HCT116 (cell line): ENCODE measurements at places on chromosomes 12 and 14.

GRCh38 chr14:92974541-92975345, 51.8 kb downstream of the CHGA start:
- no peak for DNase-seq

- no peak for DNase-seq
Observed at GRCh38 chr14:89284333-89285058, 132.5 kb downstream of the FOXN3 start.

DNA sequence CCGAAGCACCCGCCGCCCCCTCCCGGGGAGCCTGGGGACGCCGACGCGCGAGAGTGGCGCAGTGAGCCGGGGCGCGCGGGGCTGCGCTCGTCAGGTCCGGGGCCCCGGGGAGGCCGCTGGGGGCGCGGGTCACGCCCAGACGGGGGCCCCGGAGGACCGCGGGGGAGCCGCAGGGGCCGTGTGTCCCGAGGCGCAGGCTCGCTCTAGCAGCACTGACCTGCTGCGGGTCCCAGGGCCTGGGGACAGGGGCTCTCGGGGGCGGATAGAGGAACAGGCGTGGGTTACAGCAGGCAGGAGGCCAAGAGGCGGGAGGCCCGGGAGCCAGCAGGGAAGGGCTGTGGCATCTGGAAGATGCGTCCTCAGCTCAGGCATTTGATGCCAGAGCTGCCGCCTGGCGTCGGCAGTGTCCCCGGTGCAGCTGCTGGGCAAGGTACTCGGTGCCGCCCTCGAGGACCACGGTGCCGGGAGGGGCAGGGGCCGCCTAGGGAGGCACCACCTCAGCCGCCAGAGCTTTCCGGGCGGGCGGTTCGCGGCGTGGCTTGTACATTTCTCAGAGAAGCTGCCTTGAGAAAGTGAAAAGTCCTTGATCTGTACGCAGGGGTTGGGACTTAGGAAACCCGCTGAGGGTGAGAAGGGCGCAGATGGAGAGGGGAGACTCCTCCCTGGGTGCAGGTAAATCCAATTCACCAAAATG, 1.2 kb downstream of the WNT5B start:
- DNase-seq = no peak

- DNase-seq = no peak
Observed at GRCh38 chr12:75746621-75747020, 235.2 kb upstream of the KRR1 start.

DNA sequence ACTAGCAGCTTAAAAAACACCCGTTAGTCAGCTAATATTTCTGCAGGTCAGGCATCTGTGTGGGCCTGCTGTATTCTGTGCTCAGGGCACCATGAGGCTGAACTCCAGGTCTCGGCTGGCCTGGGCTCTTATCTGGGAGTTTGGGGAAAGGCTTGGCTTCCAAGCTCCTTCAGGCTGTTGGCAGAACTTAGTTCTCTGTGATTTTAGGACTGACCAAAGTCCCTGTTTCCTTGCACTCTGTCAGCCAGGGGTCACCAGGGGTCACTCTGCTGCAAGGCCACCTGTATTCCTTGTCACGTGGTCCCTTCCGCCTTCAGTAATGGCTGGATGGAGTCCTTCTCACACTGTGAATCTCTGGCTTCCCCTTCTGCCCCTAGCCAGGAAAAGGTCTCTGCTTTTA, 586.4 kb downstream of the AACS start:
- DNase-seq = no peak
